ENCODE measurements at places on chromosomes 2 and 18.

DNA sequence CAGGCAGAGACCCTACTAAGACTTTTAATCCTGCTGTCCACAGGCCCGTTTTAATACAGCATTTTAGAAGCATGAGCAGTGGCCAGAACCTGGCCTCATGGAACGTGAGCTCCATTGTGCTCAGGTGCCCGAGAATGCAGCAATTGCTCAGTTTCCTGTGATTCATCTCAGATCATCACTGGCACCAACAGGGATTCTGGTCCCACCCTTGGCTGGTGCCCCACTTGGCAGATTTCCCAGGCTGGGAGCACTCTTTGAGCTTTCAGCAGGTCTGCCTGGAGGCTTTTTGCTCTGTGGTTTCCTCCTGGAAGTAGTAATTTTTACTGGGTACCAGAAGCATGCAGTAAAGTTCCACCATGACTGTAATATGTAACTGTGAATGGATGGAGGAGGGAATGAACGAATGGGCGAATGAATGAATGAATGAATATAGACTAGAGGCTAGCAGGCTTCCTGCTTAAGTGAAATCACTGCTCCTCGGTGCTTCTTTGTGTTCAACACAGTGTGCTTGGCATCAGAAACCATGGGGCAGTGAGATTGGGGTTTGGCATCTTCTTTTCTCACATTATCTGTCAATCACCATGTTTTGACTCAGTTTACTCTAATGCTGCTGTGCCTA, 312.9 kb downstream of the PRKCE start:
- no peak for DNase-seq

GRCh38 chr2:216202626-216203250, 93.6 kb downstream of the XRCC5 start:
- no peak for DNase-seq

DNA sequence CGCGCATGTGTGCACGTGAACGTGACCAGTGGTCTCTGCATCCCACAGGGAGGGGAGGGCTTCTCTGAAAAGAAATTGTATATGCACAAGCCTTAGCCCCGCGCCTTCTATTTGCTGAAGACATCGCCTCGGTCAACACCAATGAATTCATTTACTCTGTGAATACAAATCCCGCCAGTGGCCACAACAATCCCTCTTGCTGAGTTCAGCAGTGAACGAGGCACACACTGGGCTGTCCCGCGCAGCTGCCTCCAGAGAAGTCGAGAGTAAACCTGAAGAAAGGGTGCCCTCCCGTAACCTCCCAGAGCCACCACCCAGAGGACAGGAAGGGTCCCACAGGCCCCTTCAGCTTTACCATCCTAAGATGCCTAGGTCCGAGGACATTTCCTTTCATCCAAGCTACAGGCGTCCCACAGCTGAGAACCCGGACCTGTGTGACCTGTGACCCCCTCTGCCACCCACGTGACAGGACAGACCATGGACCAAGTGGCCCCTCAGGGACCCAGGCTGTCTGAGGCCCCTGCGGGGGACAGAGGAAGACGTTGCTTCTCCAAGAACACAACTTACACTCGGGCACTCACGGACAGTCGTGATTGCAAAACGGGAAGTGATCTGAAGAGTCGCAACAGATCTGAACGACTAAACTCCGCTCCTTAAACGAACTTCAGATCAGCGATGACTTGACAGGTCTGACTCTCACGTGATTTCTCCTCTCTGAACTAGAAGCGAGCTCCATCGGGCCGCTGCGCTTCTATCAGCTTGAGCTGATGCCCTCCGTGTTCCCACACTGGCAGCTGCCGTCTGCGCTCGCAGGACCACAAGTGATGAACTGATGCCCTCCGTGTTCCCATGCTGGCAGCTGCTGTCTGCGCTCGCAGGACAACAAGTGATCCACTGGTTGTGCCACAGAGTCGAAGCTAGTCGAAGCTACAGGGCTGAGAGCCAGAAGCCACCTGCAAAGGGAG, 92.7 kb downstream of the ZNF516 start:
- DNase-seq: no peak

- no peak for DNase-seq
These were observed 42.6 kb upstream of the ZNF516 start for GRCh38 chr18:76537621-76538020.

- no peak for DNase-seq
These were observed 6.1 kb downstream of the ARPC2 start for GRCh38 chr2:218223046-218223445.

DNA sequence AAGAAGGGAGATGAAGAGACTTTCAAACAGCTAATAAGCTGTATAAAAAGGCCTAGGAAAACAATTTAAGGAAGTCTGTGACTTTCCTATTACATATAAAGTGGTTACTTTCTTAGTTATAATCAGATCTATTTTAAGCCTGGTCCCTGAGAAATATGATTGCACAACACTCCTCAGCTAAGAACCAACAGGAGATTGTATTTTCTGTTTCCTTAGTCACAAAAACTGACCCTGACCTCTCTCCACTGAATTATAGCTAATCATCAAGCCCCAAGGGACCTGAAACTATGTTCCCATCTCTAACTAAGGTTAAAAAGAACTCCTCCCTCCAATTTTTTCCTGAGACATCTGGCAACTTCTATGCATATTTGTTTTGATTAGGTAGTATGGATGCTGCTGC, 106.9 kb downstream of the ROCK1 start:
- no peak for DNase-seq

DNA sequence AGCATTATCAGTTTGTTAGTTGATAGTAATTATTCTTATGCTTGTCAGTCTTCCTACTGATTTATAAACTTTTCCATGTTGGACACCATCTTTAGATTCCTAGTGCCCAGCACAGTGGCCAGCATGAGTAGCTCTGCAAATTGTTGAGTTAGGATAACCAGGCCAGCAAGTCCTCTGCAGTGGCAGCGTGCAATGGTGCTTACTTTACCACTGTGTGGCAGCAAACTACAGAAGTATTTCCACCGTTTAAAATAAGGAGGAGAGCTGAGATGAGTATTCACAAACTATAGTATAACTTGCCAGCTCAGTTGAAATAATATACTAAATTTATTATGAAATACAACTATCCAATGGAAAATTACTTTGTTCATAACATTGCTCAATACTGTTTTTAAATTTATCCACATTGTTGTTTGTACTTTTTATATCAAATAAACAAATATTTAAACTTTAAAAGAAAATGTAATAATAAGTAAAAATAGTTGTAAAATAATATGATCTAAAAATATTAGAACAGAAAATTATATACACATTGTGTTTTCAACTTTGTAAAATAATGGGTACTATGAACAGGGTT, 9.3 kb upstream of the THADA start:
- DNase-seq: no peak
